ENCODE measurements at places on chromosomes 11 and 22.

DNA sequence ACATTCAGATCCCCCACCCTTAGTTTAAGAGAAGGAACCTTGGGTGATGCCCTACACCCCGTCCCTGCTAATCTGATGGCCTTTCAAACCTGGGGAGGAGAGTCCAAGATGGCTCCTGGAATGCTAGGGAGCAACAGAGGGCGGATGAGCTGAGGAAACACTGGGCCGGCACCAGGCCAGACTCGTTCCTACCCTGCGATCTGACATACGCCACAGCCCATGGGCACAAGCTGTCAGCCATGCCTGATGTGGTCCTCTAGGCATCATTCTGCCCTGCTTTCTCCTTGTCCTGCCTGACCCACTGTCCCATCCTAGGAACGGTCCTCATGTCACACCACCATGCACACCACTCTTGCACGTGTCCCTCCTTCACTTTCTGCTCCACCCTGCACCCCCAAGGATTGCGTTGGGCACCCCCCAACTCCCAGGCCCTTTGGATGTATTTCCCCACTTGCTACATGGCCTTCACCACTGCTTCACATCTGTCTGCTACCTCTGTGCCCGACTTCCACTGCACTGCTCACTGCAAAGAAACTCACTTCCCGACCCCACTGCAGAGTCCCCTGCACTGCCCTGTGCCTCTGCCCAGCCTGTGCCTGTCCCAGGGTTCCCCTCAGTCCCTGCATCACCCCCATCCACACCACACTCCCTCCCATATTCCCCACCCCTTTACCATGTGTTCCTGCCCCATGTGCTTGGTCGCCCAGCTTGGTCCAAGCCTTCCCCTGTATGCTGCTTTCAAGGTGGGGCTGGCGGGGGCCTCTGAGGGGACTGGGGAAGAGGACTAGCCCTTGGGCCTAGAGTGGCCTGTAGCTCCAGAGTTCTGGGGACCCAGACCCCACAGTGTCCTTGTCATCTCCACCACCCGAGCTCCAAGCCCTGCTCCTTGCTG lies 29.2 kb downstream of the USP35 start:
- DNase-seq, result no peak

GRCh38 chr11:3093281-3094191 lies 36.3 kb upstream of the CARS1 start:
- no peak for DNase-seq

GRCh38 chr11:65625628-65626342 lies 10.2 kb downstream of the PCNX3 start:
- DNase-seq, result peak; percentile 13

DNA sequence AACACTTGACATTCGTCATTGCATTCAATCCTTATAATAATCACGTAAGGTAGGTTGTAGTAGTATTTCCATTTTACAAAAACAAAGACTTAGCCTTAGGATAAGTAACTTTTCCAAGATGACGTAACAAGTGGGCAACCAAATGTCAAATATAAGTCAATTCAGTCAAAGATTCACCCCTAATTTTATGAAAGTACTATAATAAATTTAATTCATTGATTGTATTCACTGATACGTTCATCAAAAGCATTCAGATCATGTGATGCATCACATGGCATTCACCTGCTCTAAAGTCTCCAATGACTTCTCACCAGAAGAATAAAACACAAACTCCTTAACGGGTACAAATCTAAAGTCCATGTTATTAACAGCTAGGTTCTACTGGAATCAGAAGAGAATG lies 2.1 kb downstream of the KIF18A start:
- DNase-seq, result no peak

DNA sequence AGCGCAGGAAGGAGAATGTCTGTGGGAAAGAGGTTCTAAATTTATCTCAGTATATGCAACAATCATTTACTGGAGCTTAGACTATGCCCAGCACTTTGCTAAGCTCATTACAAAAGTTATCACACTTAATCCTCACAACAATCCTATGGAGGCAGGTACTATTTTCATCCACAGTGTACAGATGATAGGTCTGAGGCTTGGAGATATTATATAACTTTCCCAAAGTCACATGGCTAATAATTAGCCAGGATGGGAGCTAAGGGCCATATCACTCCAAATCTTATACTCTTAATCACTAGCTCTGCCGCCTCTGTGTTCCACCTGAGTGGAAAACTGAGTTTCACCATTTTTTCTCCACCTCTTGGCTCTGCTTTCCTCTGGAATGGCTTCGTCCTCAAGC lies 47.3 kb upstream of the CAPRIN1 start:
- no peak for DNase-seq

- no peak for DNase-seq
Measured at GRCh38 chr11:61507962-61508861, at the start of gene LRRC10B. LRRC10B (plus strand) TSS chr11:61508749; CDS start chr11:61508999, 250 bp downstream.

DNA sequence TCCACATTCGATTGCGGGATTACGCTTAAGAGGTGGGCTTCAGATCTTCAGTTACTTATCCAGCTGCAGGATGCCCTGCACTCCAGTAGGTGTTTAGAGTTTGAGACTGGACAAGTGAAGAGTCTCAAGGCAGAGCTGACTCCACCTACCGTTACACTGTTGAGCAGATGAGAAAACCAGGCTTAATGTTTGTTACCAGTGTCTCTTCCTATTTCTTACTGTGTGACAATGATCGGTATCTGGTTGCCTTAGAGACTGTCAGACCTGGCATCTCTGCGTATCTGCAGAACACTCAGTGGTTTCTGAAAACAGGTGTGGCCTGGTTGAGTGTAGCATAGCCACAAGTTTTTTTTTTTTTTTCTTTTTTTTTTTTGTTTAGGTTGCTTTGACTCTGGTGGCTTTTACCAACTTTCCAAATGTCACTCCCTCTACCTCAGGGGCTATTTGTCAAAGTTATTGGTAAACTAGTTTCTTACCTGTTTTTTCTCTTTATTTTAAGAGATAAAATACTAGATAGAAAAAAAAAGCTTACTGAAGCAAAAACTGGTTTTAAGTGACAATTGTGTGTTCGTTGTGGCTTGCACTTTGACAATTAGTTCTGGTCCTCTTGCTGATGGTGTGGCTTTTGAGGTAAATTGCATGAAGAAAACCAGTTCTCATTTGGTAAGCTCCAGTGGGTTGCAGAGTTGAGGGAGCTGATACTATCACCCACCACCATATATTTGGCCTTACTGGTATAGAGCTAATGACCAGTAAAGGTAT lies 284.8 kb downstream of the ETS1 start:
- no peak for DNase-seq
